Activated CD8-positive, alpha-beta memory T cell treated with anti-CD3 and anti-CD28 coated beads for 48 hours (primary cell): ENCODE measurements at places on chromosomes 1 and 21.

DNA sequence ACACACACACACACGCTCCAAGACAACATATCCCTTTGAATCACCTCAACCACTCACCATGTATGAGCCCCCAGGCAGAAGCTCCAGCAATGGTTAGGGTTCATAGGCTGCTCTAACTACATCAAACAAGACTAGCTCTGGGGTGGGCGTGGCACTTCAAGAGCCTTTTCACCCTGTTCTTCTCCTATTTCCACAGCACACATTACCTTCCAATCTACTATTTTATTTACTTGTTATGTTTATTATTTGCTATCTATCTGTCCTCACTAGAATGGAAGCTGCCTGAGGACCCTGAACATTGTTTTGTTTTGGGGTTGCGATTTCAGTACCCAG, 28.7 kb downstream of the TRABD2B start:
- no peak for DNase-seq

GRCh38 chr1:9787702-9788101, 36.1 kb downstream of the CLSTN1 start:
- DNase-seq, result no peak

GRCh38 chr1:172360985-172361384, 59.5 kb upstream of the C1orf105 start:
- DNase-seq, result no peak

DNA sequence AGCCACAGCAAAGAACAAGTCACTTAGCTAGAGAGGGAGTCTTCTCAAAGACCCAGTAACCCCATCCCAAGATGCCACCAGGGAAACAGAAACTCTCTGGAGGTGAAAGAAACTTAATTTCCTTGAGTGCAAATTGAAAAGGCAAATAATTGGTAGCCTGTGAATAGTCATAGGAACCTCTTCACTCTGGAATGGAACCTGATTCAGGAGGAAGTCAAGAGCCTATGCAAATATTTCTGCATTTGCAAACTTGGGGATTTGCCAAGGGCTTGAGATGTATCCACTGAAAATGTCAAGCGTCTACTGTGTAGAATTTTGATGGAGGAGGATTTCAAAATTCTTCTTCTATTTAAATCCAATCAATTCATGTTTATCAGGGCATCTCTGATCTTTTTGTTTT, 5.7 kb downstream of the HIVEP3 start:
- no peak for DNase-seq

GRCh38 chr1:77955709-77956108, 23.2 kb downstream of the FUBP1 start:
- no peak for DNase-seq

GRCh38 chr1:5649795-5650194, 342.4 kb downstream of the NPHP4 start:
- no peak for DNase-seq

GRCh38 chr1:237953238-237953637, 62.5 kb upstream of the ZP4 start:
- no peak for DNase-seq

DNA sequence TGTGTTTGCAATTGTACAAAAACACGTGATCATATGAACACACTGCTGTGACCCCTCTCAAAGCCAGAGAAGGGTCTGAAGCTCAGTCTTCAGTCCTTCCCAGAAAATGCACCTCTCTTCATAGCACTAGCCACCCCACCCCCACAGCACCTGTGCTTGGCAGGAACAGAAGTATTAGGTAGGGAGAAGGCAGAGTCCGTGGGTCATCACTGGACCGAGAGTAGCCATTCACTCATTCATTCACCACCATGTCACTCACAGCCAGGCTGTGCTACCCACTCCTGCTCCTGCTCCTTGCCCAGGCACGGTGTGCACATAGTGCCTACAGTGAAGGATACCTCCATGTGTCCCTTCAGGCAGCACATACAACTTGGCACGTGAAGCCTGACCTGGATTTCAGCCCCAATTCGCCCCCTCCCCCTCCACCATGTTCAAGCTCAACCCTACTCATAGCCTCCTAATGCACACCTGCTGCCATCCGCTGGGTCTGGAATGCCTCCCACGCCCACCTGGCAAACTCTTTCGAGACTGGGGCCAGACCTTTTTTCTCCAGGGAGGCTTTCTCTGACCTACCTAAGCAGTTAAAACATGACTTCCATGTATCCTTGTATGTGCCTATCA, 81.9 kb upstream of the GALNT2 start:
- DNase-seq, result no peak

GRCh38 chr1:86990826-86991225, 76.4 kb downstream of the HS2ST1 start:
- DNase-seq, result no peak

GRCh38 chr1:110264430-110264829, 54.3 kb downstream of the KCNC4 start:
- no peak for DNase-seq

DNA sequence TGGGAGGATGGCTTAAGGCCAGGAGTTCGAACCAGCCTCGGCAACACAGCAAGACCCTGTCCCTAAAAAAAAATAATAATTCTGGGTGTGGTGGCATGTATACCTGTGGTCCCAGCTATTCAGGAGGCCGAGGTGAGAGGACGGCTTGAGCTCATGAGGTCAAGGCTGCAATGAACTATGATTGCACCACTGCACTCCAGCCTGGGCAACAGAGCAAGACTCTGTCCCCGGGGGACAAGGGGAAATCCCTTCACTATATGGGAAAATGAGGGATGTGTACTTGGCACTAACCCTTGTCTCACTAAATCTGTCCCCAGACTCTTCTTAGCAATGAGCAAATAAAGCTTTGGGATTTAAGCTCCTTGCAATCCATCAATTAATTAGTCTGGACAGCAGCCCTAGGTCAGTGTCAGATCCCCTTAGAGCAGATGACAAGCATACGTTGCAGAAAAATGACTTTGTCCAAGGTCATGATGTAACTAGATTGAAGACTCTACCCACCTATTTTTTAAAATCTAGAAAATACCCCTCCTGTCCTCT, 9.4 kb downstream of the KDM5B start:
- DNase-seq, result no peak

GRCh38 chr1:74356493-74356892, 121.3 kb downstream of the TNNI3K start:
- no peak for DNase-seq

DNA sequence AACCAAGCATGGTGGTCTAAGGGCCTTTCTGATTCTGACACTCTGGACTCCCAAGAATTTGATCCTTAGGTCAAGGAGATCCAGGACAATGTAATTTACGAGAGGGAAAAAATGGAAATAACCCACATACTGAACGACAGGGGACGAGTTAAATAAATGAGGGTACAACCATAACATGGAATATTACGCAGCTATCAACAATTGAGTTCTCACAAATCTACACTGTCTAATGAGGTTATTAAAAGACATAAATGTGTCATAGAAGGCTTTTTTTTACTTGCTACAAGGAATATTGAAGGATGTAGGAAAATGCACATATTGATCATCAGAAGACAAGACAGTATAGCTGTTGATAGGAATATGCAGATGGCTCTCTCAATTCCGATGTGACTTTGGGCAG, 23.8 kb downstream of the SDC3 start:
- DNase-seq, result no peak

DNA sequence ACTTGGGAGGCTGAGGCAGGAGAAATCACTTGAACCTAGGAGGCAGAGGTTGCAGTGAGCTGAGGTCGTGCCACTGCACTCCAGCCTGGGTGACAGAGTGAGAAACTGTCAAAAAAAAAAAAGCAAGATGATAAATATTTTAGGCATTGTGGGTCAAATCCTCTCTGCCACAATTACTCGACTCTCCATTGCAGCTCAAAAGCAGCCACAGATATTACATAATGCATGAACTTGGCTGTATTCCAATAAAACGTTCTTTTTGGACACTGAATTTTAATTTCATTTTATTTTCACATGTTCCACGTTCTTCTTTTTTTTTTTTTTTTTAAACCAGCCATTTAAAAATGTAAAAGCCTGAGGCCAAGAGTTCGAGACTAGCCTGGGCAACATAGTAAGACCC, 69.4 kb downstream of the TCP10L start:
- DNase-seq, result no peak

GRCh38 chr1:53385276-53386225, 57.7 kb upstream of the LRP8 start:
- DNase-seq, result no peak

DNA sequence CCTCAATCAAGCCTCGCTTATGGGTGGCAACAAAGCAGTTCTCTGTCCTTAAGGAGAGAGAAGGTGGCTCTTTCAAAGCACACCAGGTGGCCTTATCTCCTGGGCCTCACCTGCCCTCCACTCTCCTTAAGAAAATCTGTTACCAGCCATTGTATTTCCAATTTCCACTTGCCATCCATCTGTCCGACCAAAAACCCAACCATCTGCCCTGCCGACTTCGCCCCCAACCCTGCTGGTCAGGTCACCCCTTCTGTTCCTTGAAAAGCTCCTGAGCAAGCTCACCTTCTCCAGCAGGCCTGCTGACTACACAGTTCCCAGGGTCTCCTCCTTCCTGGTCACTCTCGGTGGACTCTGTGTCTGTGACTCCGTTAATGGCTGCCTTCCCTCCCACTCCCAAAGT, 619 bp upstream of the IGFN1 start:
- DNase-seq, result no peak

DNA sequence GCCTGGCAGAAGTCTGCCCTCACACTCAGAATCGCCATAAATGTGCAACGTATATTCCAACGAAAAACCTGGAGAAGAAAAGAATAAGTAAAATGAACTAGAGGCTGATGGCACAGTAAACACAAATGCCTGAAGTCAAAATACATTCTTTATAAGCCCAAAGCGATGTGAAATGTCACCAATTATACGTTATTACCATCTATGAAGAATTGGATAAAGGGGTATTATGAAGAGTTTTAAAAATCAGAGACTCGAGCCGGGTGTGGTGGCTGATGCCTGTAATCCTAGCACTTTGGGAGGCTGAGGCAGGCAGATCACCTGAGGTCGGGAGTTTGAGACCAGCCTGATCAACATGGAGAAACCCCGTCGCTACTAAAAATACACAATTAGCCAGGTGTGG, 18.6 kb downstream of the PTP4A2 start:
- DNase-seq, result no peak

DNA sequence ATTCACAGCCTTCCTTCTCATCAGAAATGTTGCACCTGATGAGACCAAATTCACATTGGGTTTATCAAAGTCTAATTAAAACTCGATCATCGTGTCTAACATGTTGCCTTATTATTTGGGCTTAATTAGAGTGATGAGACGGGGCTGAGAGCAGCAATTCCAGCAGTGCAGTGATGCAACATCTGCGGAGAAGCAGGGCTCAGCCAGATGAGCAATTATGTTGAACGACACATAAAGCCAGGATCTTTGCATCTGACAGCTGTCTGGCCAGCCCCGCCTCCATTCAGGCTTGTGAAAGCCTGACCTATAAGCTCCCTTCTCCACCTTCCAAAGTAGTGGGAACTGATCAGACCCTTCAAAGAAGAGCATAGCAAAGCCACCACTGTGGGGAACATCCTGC, 109.8 kb downstream of the C1orf94 start:
- DNase-seq, result no peak

DNA sequence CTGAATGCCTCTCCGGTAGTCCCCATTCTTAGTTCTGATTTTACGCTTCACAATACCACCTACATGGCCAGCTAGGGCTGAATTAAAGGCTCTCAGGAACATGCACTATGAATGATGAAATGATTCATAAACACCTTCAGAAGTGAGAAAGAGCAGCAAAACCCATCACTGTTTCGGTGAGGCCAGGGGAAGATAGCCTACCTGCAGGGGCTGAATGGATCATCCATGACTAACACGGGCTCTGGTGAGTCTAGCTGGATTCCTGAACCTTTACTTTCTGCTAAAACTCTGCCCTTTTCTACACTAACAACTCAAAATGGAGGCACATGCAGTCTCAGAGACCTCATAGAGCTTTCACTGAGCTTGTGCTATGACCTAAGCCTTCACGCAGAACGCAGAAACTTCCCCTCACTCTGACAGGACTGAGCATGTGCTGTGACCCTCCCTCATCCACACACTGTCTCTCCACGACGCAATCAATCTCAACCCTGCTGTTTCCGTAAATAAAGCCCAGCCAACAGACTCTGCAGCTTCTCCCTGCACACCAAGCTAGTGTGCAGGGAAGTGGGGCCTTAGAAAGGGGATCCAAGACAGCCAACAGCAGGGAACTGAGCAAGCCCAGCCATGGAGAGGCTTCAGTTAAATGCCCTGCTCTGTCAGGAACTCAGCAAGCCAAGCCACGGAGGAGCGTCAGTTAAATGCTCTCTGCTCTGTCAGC, 207.8 kb downstream of the SLC45A1 start:
- DNase-seq, result peak; percentile 38

DNA sequence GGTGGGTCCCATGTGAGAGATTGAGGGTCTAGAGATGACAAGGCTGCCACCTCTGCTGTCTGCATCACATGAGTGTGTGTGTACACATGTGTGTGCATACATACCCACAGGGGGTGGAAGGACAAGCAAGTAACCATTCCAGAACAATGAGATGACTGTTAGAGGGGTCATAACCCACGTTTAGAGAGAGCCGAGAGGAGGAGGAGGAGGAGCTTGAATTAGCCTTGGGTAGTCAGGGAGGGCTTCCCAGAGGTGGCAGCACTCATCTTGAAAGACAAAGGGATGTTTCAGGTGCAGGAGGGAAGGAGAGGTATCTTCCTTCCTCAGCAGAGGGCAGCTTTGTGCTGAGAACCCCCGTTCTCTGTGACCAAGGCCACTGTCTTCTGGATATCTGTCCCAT, 21.3 kb downstream of the TNFRSF1B start:
- DNase-seq, result no peak

DNA sequence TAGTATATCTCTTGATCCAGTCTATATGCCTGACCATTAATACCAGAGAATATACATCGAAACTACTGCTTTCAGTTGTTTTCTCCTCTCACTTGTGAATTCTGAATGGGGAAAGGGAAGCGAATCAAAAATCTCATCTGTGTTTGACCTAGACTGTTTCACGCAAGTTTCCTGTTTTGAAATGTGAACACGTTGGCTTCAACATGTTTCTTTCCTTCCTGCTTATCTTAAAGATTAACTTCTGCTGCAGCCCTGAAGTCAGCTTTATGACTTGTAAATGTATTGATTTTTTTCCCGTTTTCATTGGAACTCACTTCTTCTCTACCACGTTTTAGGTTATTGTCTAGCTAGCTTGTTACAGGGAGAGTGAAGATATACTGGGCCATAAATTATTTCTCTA, 49.9 kb downstream of the SNX27 start:
- no peak for DNase-seq

DNA sequence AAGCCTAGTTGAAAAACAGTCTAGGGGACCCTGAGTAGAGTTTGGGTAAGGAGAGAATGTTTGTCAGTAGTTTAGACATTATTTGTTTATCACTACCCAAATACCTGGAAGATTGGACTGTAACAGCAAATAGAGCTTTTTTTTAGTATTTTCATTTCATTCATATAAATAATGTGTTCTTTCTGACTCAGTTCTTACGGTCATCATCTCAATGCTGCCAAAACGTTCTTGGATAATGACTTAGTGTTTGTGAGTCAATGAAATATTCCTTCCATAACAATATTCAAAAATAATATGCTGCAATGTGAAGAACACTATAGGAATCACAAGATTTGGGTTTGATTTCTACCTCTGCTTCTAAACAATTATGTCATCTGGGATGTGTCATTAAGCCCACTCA, 400.0 kb upstream of the PKN2 start:
- DNase-seq, result no peak

- DNase-seq, result no peak
Observed at GRCh38 chr1:6495041-6495441, 3.6 kb upstream of the PLEKHG5 start.
